ENCODE measurements at places on chromosomes 4 and X. TPM values are rescaled to one million over a fixed set of nuclear protein-coding genes. Genes with fewer than 3 reads are reported as not detected.

GRCh38 chr4:8144359-8144758, 14.3 kb downstream of the ABLIM2 start:
- no peaks in the 10 kb centered on the region for H3K27me3 ChIP-seq
- H3K36me3 ChIP-seq, result no peaks in the 10 kb centered on the region
- peaks cover 54% of the 10 kb centered on the region for H3K4me1 ChIP-seq
- H3K4me3 ChIP-seq, result no peak overlapping the region

GRCh38 chr4:142443469-142443868, 402.6 kb downstream of the INPP4B start:
- H3K27ac ChIP-seq, result no peak overlapping the region
- no peak for DNase-seq
- no peak overlapping the region for H3K4me3 ChIP-seq
- H3K36me3 ChIP-seq, result no peaks in the 10 kb centered on the region
- H3K27me3 ChIP-seq, result no peaks in the 10 kb centered on the region

GRCh38 chr4:158610790-158611189, 60.9 kb downstream of the C4orf46 start:
- no peaks in the 10 kb centered on the region for H3K4me1 ChIP-seq
- H3K27me3 ChIP-seq, result peaks cover 3% of the 10 kb centered on the region
- H3K27ac ChIP-seq, result no peak overlapping the region
- H3K36me3 ChIP-seq, result no peaks in the 10 kb centered on the region

- no peaks in the 10 kb centered on the region for H3K4me1 ChIP-seq
- no peak for DNase-seq
- H3K36me3 ChIP-seq, result no peaks in the 10 kb centered on the region
- no peak overlapping the region for H3K27ac ChIP-seq
- no peaks in the 10 kb centered on the region for H3K27me3 ChIP-seq
- H3K4me3 ChIP-seq, result no peak overlapping the region
Measured at GRCh38 chr4:76809594-76810305, 88.2 kb downstream of the SOWAHB start.

GLRA3 gene
- 0.11 TPM for total RNA-seq

Measured in esophagus muscularis mucosa (tissue), 4 donors.